Amygdala (tissue), 56 donors: ENCODE measurements at places on chromosomes 7 and 10.

GRCh38 chr10:30831426-30831825 is 200.2 kb downstream of the ZNF438 start:
- no peak for DNase-seq

- no peak for DNase-seq
Measured at GRCh38 chr10:19683960-19684359, 132.3 kb upstream of the PLXDC2 start.

DNA sequence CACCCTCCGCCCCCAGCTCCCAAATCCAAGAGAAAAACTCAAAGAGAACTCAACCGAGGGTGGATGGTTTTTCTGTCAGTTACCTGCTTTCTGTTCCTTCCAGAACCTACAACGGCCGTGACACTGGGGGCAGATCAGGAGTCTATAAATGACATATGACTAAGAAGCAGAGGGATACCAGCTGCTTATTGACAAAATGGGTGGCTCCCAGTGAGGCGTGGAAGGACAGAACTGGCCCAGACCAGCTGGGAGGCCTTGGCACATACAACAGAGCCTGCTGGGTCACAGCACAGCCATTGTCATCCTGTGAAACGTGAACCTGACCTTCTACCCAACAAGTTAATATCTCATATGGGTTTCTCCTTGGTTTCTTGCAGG is 84.3 kb upstream of the ADRB1 start:
- no peak for DNase-seq

- DNase-seq, result no peak
Measured at GRCh38 chr7:133081119-133081598, 731 bp downstream of the CHCHD3 start.

GRCh38 chr10:118901380-118901779 is 128.1 kb upstream of the NANOS1 start:
- DNase-seq, result no peak

DNA sequence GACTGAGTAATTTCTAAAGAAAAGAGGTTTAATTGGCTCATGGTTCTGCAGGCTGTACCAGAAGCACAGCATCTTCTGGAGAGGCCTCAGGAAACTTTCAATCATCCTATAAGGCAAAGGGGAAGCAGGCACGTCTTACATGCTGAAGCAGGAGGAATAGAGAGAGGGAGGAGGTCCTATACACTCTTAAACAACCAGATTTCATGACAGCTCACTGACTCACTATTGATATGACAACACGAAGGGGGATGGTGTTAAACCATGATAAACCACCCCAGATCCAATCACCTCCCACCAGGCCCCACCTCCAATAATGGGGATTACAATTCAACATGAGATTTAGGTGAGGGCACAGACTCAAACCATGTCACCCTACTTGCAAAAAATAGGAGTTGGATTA is 201.5 kb downstream of the CDK14 start:
- DNase-seq, result no peak

DNA sequence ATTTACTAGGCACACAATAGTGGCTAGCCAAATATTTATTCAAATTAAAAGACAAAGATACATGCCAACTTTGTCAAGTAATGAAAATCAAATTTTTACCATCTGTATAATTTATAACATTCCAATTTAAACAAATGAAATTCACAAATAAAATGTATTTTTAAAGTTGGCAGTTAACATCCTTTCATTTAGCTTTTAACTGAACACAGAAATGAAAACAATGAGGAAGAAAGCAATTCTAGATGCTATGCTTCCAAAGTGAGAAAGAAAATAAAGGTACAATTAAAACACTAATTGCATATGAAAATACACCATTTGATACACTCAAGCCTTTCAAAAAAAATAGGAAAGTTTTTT is 123.1 kb downstream of the MPP7 start:
- DNase-seq, result no peak

- DNase-seq, result no peak
Measured at GRCh38 chr10:49400365-49400764, 4.5 kb upstream of the DRGX start.

DNA sequence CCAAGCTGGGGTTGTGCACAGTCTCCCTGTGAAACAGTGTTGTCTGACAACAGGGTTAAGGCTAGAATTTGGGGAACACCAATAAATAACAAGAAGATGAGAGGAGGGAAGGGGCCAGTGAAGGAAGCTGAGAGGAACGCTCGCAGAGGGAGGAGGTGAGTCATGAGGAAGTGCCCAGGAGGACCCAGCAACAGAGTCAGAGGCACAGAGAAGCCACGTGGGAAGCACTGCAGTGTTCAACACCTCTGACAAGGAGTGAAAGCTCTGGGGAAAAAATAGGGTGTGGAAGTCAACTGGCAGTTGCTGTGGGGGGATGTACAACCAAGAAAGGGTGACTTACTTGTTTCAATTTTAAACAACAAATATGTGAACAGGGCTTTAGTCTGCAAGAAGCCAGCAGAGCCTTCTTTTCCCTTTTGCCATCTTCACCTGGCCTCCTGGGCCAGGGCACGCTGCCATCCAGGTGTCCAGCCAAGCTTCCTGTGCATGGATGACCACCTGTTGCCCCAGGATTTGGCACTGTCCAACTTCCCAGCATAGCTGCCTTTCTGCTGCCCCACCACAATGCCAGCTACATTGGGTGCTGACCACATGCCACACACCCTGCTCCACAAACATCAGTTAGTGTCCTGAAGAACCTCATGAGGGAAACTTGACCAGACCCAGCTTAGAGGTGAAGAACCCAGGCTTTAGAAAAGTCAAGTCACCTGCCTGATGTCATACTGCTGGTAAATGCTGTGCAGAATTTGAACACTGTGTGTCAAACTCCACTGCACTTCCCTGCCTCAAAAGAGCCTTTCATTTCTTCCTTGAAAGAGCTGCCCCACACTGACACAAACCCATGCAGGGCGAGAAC is 69.6 kb downstream of the ATXN7L1 start:
- DNase-seq, result no peak

DNA sequence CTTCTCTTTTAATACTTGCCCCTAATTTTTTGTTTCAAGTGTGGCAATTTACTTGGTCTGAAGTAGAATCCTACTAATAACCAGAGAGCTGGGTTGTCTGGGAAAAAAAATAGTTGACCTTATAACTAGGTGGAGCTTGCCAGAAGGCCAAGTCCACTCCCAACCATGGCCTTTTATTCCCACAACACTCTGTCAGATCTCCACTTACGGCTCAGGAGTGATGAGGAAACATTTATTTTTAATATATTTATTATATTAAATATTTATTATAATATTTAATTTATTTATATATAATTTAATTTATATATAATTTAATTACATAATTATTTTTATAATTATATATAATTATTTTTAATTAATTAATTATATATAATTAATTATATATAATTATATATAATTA is 58.8 kb downstream of the TSPAN12 start:
- DNase-seq, result no peak

GRCh38 chr10:46317370-46317769 is 30.6 kb downstream of the ANTXRL start:
- no peak for DNase-seq

DNA sequence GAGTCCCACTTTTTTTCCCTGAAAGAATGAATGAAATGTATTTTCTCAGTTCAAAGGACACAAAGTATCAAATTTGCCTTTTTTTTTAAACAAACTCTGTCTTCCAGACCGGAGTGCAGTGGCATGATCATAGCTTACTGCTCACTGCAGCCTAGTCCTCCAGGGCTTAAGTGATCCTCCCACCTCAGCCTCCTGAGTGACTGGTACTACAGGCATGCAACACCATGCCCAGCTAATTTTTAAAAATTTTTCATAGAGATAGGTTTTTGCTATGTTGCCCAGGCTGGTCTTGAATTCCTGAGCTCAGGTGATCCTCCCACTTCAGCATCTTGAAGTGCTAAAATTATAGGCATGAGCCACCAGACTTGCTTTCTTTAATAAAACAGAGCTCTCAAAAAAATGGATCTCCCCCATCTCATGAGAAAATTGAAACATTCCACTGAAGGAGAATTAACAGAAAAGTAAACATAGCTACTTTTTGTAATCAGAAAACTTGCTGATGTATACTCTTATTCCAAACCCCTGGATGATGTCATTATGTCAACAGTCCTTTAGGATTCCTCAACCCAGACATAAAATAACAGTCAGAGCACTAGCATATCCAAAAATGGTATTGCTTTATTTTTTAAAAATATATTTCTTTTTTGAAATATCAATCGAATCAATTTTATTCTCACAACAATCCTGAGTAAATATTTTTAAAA is 12.3 kb upstream of the TRDMT1 start:
- DNase-seq, result no peak

DNA sequence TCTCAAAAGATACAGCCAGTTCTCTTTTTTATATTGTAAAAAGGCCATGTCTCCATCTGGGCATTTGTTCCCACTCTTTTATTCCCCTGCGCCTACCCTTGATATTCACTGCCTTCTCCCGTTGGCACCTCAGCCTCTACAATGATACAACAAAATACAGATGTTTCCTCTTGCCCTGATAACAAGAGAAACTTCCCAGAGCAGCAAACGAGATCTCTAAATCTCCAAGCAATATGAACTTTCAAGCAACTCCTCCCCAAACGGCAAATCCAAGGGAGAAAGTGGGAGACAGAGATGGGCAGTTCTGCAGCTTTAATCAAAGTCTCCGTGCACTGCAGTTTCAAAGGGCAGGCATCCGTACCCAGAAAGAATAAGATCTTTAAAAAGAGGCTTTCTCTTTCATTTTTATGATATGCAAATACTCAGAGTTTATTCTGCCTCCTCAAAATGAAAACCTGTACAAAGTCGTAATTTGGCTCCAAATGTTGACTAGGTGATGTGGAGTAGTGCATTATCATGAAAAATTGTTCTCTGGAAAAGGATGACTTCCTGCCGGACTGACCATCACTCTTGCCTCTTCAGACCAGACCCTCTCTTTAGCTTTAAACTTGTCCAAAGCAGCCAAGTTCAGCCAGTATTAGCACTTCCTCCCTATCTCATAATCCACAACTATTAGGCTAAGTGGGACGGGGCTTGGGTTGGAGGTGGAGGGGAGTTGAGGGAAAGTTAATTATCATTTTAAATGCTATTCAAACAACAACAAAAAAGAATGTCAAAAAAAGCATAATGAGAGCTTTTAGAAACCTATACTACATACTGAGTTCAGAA is 682 bp downstream of the HGF start:
- no peak for DNase-seq

- DNase-seq, result no peak
Measured at GRCh38 chr10:114519756-114520293, 115.5 kb upstream of the AFAP1L2 start.

DNA sequence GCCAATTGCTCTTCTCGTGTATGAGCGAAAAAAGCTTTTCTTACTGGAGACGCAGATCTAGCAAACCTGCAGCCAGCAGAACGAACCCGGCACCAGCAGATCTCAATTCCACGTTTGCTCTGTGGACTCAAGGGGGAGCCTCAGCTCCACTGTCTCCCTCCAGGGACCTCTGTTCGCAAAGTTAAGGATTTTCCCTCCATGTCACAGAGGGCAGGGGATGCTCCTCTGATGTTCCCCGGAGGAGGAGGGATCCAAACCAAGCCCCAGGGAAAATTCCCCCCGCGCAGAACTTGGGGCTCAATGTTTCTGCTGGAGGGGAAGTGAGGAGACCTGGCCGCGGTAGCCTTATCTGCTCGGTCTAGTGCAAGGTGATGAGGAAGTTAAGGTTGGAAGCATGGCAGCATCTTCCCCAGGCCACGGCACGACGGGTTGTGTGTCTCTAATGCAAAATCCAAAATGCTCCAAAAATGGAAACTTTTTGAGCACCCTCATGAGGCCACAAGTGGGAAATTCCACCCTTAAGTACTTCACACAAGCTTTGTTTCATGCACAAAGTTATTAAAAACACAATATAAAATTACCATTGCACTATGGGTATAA is 9.0 kb downstream of the IQCE start:
- no peak for DNase-seq

- no peak for DNase-seq
Measured at GRCh38 chr10:127535802-127536515, 13.2 kb upstream of the NPS start.

GRCh38 chr7:1651031-1651446 is 19.0 kb upstream of the ELFN1 start:
- DNase-seq, result no peak

DNA sequence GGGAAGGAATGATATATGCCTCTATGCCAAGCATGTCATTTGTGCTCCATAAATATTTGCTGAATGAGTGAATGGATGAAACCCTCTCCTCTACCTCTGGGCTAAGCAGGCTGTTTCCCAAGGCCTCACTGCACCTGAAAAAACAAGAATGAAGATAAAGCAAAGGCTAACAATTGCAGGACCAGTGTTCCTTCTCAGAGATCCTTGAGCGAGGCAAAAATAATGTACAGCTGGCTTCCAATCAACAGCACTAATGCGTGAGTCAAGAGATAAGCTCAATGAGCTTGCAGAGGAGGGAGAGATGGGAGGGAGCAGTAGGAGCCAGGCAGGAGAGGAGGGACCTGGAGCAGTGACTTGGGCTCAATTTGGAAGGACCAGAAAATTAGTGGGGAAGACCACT is 144.5 kb upstream of the NFE2L3 start:
- no peak for DNase-seq

DNA sequence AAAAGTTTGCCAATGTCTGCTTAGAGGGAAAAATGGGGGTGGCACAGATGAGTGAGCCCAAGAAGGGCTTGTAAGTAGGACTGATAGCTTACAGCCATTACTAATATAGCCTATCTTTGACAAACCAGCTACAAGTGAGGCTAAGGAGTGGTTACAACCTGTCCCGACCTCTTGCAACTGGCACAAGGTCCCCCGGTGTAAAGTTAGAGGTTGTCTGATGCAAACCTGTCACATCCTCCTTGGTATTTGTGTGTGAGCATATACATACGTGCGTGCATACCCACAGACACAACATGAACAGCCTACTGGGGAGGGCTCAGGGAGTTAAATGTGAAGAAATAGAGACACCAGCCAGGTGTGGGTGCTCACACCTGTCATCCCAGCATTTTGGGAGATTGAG is 14.6 kb downstream of the ADAP1 start:
- no peak for DNase-seq

DNA sequence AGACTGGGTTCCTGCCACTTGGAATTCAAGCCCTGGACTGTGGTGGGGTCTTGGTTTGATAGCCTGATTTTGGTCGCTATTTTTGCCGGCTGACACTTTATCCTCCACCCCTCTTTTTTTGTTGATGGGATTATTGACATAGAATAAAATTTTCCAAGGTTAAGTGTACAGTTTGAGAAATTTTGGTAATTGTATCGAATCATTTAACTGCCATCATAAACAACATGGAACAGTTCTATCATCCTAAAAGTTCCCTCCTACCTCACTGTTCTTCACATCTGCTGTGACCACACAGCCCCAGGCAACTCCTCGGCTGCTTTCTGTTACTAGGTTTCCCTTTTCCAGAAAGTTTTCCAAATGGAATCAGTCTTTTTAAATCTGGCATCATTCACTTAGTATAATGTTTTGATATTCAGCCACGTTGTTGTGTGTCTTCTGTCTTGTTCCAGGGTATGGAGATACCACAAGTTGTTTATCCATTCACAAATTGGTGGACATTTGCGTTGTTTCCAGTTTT is 50.6 kb upstream of the STEAP1B start:
- no peak for DNase-seq
